ACHN (cell line): ENCODE measurements at places on chromosomes 3 and 15.

DNA sequence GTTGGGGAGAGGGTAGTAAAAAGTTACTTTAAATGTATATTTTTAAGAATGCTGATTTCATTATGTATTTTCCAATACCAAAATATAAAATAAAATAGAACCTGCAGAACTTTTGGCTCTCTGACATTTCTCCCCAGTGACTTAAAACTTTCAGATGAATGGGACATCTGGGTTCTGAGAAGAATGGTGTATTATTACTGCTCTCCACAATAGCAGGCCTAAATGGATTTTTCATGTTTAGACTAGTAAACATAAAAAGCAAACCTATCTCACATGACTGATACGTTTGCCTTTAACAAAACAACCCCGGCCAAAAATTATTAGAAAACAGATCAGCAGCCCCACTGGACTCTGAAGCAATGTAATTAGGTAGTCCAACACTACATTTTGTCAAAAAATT is 73.8 kb downstream of the FHIT start:
- no peak for DNase-seq

GRCh38 chr3:125125821-125126245 is 70.0 kb upstream of the HEG1 start:
- no peak for DNase-seq

GRCh38 chr3:22659651-22660475 is 543.3 kb upstream of the UBE2E2 start:
- DNase-seq = no peak

GRCh38 chr3:102084006-102084405 is 234.7 kb downstream of the NFKBIZ start:
- no peak for DNase-seq

- DNase-seq = no peak
Observed at GRCh38 chr3:35779611-35780010, 140.3 kb downstream of the ARPP21 start.

- DNase-seq = no peak
Observed at GRCh38 chr3:59979542-59979941, 929.7 kb upstream of the CFAP20DC start.

- no peak for DNase-seq
Observed at GRCh38 chr15:27027229-27027628, 56.2 kb downstream of the GABRG3 start.

DNA sequence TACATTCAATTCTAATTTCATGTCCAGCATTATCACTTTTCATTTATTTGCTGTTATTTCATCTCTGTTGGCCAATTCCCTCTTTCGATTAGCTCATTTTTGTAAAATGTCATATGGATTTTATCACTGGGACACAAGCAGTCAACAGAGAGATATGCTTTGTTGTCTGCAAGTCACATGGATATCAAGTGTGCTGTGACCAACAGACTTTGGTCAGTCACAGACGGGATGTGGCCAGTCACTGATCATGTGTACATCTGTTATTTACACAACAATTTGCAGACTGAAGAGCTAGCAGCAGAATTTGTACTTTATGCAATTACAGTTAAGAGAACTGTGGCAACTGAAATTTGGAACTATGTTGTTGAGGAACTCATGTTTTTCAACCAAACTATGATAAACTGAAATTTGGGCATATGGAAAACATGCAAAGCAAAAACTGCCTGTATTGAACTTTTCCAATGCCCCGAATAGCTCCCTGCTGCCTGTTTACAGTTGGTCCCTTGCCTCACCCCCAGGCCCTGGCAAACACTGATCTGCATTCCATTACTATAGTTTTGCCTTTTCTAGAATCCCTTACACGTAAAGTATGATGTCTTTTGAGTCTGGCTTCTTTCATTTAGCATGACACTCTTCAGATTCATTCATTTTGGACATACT is 104.4 kb downstream of the RPL22L1 start:
- no peak for DNase-seq

- no peak for DNase-seq
Observed at GRCh38 chr3:114666623-114667022, 372.8 kb downstream of the TIGIT start.

- peak; percentile 75 for DNase-seq
Observed at GRCh38 chr3:150079029-150079739, 108.5 kb upstream of the PFN2 start.

- no peak for DNase-seq
Observed at GRCh38 chr3:123318374-123318773, 116.6 kb downstream of the SEC22A start.

GRCh38 chr3:39637807-39638206 is 170.3 kb downstream of the MOBP start:
- peak; percentile 70 for DNase-seq

- no peak for DNase-seq
Observed at GRCh38 chr15:98294126-98294525, 333.6 kb downstream of the ARRDC4 start.

GRCh38 chr15:70121624-70122302 is 24.0 kb upstream of the TLE3 start:
- DNase-seq = peak; percentile 7

- no peak for DNase-seq
Observed at GRCh38 chr3:115385774-115386730, 237.3 kb upstream of the GAP43 start.
